ENCODE measurements at places on chromosomes 11 and 22.

DNA sequence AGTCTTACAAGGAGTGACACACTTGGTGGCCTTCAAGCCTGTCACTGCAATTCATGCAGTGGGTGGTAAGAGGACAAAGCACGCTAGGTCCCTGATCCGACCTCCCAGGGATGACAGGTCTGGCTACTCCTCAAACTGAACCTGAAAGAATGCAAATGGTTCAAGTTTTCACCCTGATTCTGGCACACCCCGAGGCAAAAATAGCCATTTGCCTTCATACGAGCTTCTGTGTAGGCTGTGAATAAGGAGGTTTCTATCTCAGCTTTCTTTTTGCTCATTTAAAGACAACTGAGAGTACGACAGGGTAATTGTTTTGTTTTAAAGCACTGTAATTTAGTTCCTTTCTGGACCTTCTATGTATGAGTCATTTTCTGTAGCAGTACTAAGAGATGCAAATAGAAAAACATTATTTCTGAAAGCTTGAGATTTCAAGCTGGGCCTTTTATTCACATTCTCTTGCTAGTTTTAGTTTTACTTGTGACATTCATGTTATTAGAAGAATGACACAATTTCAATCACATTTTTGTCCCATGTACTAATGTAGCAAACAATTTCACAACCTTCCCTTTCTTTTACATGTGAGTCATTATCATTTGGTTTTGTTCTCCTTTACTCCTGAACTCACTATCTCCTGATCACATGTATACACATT lies 56.6 kb upstream of the FDX1 start:
- DNase-seq = peak; percentile 92

DNA sequence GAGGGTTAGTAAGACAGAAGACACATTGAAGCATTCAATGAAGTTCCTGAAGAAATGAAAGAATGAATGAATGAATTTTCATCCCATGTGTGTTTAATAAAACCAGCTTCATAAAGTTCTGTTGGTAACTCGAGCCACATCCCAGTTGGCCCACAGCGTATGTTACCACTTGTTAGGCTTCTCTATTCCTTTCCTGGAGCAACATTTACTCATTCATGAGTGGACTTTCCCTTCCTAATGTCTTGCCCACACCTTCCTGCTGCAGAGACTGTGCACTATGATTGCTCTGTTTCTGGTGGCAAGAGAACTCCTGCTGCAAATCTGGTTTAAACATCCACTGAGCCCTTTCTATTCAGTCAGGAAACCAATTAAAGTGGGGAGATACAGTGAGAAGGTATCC lies 7.0 kb downstream of the OR52R1 start:
- no peak for DNase-seq

DNA sequence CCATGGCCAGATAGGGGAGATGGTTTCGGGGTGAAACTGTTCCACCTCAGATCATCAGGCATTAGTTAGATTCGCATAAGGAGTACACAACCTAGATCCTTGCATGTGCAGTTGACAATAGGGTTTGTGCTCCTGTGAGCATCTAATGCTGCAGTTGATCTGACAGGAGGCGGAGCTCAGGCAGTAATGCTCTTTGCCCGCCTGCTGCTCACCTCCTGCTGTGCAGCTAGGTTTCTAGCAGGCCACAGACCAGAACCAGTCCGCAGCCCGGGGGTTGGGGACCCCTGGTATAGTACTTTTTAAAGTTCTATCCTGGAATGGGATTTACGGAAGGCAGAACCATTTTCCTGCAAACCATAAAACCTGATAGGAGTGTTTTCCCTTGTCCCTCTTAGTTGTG lies 54.6 kb downstream of the POLD3 start:
- no peak for DNase-seq

DNA sequence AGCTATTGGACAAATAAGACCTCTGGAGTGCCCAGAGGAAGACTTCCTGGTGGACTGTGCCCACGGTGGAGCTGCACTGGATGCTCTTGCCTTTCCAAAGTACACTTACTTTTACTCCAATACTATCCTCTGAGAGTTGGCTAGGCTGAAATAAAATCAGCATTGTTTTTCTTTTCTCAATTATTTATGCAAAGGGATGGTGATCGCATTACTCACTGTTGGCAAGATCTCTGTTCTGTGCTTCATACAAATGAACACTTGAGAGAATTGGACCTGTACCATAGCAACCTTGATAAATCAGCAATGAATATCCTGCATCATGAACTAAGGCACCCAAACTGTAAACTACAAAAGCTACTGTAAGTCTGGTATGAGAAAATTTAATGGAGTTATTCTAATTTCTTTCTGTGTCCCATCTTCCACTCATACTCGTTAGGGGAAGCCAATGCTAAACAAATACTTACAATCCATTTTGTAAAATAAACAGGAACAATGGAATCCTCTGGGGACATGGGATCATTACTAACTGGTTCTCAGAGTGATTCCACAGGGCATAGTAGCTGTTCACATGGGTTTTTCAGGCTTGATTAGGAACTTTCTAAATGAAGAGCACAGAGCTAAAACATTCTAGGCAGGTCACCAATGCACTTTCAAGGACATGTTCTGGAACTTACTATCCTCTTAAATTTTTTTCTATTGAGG lies 26.3 kb downstream of the NLRP14 start:
- no peak for DNase-seq

DNA sequence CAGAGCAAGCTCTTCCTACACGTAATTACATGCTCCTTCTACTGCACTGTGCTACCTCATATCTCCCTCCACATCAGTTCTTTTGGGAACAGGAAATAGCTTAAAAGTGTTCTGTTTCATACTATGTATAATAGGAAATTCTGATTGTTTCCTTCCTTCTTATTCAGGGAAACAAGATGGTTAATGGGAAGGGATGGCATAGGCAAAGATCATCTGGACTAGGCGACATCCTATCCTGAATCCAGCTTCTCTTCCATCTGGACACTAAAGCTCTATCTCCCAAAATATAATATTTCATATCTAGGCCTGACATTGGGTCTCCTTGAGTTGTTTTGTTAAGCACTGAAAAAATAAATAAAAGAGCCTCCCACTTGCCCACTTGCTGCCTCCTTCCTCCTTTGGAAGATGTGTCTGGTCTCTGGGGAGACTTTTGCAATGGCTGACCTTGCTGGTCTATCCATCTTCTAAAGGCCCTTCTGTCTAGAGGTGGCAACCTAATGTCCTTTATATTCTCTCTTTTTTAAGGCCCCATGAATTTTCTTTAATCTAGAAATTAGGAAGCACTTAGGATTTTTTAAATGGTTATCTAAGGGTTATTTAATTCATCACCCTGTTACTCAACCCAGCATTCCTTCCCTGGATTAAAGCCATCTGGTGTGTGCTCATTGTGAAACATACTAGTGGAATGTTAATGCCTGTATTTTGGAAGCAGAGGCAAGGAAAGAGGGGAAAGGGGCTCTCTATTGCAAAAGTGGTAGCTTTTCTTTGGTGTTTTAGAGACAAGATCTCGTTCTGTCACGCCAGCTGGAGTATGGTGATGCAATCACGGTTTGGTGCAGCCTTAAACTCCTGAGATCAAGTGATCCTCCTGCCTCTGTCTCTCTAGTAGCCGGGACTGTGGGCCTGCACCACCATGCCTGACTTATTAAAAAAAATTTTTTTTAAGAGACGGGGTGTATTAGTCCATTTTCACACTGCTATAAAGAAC lies 20.6 kb downstream of the CLMP start:
- DNase-seq = no peak

DNA sequence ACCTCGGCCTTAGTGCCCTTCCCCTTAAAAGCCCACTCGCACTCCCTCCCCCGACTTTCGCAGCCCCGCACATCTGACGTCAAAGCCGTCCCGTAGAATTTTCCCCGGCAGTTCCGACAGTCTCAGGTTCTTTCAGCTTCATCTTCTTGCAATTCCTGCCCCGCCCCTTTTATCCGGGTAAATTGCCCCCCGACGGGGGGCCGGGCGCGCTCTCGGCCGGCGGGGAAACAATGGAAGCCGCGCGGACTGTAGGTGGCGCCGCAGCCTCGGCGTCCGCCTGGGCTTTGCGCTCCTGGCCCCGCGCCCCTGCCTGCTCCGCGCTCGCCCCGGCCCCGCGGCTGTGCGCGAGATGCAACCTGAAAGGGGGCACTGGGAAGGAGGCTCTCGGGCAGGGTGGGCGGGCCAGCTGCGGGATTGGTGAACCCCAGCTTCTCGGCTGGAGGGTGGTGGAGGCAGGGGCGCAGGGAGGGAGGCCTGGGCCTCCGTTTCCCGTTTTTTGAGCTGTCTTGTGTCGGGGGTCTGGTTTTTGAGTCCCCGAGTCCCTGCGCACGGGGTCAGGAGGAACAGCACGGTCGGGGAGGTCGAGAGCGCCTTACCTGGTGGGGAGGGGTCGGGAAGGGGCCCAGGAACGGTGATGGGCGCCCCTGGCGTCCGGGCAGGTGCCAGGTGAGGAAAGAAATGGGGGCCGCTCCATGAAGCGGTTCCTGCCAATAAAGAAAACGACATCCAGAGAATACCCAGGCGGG lies 859 bp upstream of the FGF19 start:
- DNase-seq = no peak

- no peak for DNase-seq
Measured at GRCh38 chr11:120141113-120141767, 3.3 kb upstream of the TRIM29 start.

DNA sequence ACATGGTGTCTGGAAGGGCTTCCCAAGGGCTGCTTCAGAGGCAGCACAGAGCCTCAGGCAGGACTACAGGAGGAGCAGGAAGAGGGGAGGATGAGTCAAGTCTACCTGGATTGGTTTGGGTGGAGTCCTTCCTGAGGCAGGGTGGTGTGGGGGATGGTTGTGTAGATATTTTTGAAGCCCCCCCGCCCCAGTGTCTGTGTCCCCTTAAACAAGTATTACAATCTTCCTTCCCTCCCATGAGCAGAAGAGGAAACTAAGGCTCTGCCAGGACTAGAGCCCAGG lies 34.7 kb upstream of the FCHSD2 start:
- no peak for DNase-seq

GRCh38 chr11:129696309-129696989 lies 119.2 kb upstream of the TMEM45B start:
- DNase-seq = no peak

- DNase-seq = no peak
Measured at GRCh38 chr11:69510471-69511357, 29.3 kb downstream of the LINC01488 start.

DNA sequence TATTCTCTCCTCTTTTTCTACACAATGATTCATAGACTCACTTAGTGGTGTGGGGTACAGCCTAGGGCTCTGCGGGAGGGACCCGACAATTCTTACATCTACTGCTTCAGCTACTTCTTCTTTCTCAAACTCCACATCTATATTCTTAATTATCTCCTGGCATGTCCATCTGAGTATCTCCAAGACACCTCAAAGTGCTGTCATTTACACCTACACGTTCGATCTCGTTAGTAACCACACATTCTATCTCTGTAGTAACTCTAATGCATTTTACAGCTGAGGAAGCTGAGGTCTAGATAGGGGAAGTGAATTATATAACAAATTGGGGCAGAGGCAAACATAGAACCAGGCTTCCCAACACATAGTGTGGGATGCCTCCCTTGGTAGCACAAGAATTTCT lies 27.7 kb upstream of the RRM1 start:
- no peak for DNase-seq

DNA sequence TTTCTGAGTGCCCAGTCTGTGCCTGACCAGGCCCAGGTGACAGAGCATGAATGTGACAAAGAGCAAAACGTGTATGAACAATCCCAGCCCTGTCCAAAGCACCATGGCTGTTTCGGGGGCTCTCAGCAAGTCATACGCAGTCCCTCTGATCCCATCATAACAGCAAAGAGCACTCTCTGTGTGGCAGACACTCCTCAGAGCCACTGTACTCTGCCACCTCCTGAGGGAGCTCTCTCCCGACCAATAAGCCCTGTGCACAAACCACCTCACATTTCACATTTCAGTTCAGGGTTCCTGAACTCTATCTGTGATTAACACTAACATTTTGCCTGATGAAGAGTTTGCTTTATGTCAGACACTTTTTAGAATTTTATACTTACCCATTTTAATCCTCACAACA lies 6.6 kb downstream of the DGCR2 start:
- no peak for DNase-seq

DNA sequence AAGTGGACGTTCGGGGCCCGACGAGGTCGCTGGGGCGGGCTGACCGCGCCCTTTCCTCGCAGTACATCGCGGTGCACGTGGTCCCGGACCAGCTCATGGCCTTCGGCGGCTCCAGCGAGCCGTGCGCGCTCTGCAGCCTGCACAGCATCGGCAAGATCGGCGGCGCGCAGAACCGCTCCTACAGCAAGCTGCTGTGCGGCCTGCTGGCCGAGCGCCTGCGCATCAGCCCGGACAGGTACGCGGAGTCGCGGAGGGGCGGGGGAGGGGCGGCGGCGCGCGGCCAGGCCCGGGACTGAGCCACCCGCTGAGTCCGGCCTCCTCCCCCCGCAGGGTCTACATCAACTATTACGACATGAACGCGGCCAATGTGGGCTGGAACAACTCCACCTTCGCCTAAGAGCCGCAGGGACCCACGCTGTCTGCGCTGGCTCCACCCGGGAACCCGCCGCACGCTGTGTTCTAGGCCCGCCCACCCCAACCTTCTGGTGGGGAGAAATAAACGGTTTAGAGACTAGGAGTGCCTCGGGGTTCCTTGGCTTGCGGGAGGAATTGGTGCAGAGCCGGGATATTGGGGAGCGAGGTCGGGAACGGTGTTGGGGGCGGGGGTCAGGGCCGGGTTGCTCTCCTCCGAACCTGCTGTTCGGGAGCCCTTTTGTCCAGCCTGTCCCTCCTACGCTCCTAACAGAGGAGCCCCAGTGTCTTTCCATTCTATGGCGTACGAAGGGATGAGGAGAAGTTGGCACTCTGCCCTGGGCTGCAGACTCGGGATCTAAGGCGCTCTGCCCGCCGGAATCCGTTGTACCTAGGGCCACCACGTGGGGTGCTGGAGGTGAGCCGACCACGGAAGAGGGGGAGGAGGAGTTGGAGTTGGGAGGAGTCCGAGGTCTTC lies 771 bp downstream of the MIF start:
- DNase-seq = peak; percentile 69

DNA sequence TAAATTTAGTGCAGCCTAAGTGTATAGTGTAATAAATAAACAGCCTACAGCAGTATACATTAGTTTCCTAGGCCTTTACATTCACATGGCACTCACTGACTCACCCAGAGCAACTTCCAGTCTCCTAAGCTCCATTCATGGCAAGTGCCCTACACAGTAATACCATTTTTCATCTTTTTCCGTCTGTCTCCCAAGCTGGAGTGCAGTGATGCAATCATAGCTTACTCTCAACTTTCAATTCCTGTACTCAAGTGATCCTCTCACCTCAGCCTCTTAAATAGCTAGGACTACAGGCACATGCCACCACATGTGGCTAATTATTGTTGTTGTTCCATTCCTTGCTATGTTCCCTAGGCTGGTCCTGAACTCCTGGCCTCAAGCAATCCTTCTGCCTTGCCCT lies 54.4 kb downstream of the FCHSD2 start:
- DNase-seq = peak; percentile 18
